ENCODE measurements at places on chromosomes 4 and X. TPM values are rescaled to one million over a fixed set of nuclear protein-coding genes. Genes with fewer than 3 reads are reported as not detected.

The SATL1 gene
- total RNA-seq: not detected

DNA sequence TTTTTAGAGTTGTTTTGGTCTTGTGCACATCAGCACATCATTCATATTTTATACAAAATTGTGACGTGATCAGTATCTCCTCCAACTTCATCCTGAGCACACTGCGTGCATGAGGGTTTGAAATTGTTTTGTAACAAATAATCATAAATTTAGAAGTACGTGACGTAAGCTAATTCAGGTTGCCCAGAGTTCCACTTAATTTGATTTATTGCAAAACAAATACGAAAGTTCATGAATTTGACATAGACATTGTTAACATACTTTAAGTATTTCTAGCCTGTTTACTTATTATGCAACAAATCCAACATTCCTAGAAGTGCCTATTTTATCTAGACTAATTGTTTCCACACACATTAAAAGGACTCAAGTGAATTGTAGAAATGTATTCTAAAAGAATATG is 48.3 kb downstream of the MAP7D3 start:
- DNase-seq: no peak

- no peak for DNase-seq
Observed at GRCh38 chr4:2269618-2270163, 7.8 kb upstream of the MXD4 start.

DNA sequence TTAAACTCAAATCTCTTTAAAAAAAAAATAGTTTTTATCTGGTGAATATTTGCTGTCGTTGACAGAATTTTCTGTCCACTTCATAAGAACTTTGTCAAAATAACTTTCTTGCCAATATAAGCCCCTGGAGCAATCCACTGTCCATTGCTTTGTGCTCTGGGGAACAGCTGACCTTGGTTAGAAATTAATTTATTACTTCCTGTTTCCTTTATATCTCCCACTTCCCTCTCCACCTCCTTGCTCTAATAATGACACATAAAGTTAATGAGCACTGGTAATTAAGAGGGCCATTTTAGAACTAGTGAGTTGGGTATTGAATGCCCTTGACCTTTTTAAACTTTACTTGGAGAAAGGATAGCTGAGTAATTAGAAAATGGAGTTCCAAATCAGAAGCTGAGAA is 151.3 kb upstream of the LEF1 start:
- no peak for DNase-seq

GRCh38 chr4:54971474-54971950 is 153.9 kb downstream of the KDR start:
- peak; percentile 48 for DNase-seq

DNA sequence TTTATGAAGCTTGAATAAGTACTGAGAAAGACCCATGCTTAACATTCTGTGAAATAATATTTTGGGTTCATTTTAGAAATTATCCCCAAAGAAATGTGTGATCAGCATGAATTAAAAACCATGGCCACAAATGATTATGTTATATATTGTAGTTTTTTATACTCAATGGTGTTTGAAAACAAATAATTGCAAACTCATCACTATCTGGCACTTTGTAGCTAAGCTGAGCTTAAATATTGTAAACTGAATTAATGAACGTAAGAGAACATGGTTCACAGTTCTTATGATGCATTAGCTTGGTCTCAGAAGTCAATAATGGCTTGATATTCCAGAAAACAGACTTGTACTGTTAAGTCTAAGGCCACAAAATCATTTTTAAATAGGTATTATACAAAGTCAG is 24.6 kb upstream of the ASB5 start:
- no peak for DNase-seq

- no peak for DNase-seq
Observed at GRCh38 chrX:68936126-68936525, 107.3 kb downstream of the EFNB1 start.

GRCh38 chr4:168845897-168846296 is 164.2 kb downstream of the CBR4 start:
- DNase-seq: no peak

GRCh38 chr4:150569384-150569987 is 12.5 kb upstream of the MAB21L2 start:
- DNase-seq: peak; percentile 27

DNA sequence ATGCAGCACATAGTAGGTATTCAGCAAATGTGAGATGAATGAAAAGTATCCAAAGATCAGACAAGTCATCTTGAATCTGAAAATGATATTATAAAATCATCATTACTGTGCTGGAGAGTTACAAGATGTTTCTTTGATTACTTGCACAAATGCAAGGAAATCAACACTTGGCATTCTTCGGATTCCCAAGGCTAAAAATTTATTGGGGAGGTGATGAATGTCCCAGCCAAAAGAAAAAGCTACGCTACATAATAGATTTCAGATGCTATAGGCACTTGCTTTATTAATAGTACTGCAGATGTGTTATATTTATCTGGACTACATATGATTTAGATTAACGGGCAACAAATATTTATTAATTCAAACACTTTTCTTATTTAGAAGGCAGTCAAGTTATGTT is 286.7 kb upstream of the TENM3 start:
- DNase-seq: no peak

- DNase-seq: no peak
Observed at GRCh38 chrX:127177966-127178365, 358.4 kb downstream of the PRR32 start.

The GUCY1B1 gene
- total RNA-seq: 5.3 TPM

DNA sequence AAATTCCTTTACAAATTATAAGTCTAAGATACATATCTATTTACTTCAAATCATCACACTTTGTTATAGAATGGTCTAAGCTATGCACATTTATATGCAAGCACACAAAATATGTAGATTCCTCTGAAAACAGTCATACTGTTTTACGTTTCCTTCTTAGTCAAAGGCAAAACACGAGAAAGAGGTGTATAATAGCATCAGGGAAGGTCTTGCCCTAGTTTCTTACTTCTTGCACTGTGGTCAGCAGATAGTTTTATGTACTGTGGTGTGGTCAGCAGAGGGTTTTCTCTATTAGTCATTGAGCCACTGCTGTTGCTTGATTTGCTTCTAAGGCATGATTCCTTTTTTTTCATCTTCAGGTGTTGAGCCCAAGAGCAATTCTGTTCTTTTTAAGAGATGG is 117.7 kb downstream of the ADAM29 start:
- DNase-seq: peak; percentile 88

DNA sequence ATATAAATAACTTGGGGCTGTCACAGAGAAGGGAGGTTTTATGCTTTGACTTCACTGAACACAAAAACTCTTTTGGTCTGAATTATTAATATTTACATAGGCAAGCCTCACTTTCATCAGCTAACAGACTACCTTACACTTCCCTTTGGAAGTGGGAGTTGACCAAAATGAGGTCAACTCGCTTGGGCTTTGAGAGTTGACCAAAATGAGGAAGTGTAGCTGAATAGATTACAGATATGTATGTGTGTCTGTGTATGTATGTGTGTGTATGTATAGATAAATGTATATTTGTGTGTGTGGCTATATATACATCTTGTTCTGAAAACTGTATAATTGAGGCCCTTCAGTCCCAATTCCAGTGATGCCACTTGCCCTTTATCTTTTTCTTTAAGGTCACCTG is 113.3 kb upstream of the IL13RA1 start:
- no peak for DNase-seq

Measured in HT1080 (cell line).